ENCODE measurements at places on chromosomes 6 and 20. TPM values are rescaled to one million over a fixed set of nuclear protein-coding genes. Genes with fewer than 3 reads are reported as not detected.

GRCh38 chr6:43759136-43759906, 10.7 kb upstream of the VEGFA start:
- no peaks in the 10 kb centered on the region for H3K4me1 ChIP-seq
- no peak overlapping the region for H3K27ac ChIP-seq
- no peak for DNase-seq
- H3K36me3 ChIP-seq: no peaks in the 10 kb centered on the region

The PAK5 gene
- total RNA-seq: 0.23 TPM

DNA sequence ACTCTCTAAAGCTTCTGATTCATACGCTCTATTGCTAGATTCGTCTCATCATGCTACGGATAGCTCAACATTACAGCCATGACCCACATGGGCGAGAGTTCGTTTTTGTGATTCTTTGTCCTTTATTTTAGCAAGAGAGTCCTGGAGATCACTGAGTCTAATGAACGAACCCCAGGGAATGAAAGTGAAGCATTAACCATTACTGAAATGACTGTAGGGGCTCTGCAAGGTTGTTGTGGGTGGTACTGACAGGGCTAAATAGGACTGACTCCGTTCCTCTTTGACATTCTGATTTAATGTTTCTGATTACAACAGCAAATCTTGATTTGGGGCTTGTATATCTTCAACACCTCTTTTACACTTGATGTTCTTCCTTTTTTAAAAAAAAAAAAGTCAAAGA, 13.7 kb upstream of the RTF2 start:
- H3K27me3 ChIP-seq: no peaks in the 10 kb centered on the region
- H3K4me3 ChIP-seq: no peak overlapping the region
- H3K27ac ChIP-seq: no peak overlapping the region
- H3K36me3 ChIP-seq: no peaks in the 10 kb centered on the region
- no peak for DNase-seq

The GNRH2 gene
- total RNA-seq: not detected

- H3K27me3 ChIP-seq: no peaks in the 10 kb centered on the region
- H3K36me3 ChIP-seq: no peaks in the 10 kb centered on the region
- no peak overlapping the region for H3K4me3 ChIP-seq
- H3K4me1 ChIP-seq: peaks cover 42% of the 10 kb centered on the region
- H3K27ac ChIP-seq: no peak overlapping the region
- DNase-seq: no peak
These were observed 72.1 kb downstream of the SLC24A3 start for GRCh38 chr20:19284400-19285178.

The ID1 gene
- total RNA-seq: 199 TPM

- no peak overlapping the region for H3K27ac ChIP-seq
- H3K4me1 ChIP-seq: no peaks in the 10 kb centered on the region
- H3K27me3 ChIP-seq: no peaks in the 10 kb centered on the region
These were observed 399.3 kb downstream of the TBC1D32 start for GRCh38 chr6:120935016-120935415.

DNA sequence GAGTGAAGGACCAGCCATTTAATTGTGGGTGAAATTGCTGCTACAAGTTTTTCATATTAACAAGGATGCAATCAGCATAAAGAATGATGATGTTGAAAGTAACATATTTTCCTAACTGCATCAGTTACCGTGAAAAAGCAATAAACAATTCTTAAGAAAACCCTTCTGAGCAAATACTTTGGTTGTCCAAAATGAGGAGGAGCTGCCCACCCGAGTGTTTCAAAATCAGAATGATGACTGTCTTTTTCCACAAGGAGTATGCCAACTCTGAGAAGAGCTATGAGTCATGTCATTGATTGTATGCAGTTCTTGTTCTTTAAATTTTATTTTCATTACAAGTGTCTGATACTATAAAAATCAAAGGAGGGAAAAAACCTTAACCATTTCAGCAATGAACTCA, 470.5 kb downstream of the COL12A1 start:
- H3K27me3 ChIP-seq: no peaks in the 10 kb centered on the region
- no peak for DNase-seq

The COL9A3 gene
- 22.9 TPM for total RNA-seq

The POLR3F gene
- 13.3 TPM for total RNA-seq

- H3K27me3 ChIP-seq: peaks cover 42% of the 10 kb centered on the region
- DNase-seq: no peak
- H3K27ac ChIP-seq: no peak overlapping the region
- no peaks in the 10 kb centered on the region for H3K36me3 ChIP-seq
These were observed 26.0 kb downstream of the SLC17A9 start for GRCh38 chr20:62978561-62978943.

The LAMA5 gene
- 257 TPM for total RNA-seq

DNA sequence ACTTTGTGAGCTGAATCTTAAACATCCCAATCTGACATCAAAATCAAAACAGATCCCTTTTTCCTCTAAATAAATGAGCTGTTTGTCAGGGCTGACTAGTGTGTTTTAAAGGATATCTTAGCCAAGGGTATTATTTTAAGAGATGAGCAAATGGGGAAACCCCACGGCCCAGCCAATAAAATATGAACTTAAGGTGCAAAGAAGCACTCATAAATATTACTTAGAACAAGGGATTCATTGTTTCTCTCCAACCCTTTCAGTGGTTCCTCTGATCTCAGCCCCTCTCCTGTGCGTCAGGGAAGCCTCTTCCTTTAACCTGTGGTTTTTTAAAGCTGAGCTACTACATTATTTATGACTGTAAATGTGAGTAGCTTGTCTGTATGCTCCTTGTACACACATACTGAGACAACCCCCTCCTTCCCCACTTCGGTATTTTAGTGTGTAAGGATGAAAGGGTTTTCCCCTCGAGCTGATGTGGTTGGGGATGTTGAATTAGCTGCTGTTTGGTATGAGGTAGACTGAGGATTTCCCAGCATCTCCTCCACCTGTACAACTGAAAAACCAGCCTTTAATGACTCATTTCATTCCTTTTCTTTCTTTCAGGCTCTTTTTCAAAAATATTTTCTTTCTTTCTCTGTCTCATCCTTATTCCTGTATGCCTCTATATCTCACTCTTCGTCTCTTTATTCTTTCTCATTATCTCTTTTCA, 6.5 kb downstream of the BMP5 start:
- no peak for DNase-seq
- no peak overlapping the region for H3K27ac ChIP-seq
- no peak overlapping the region for H3K4me3 ChIP-seq
- no peaks in the 10 kb centered on the region for H3K36me3 ChIP-seq
- H3K4me1 ChIP-seq: no peaks in the 10 kb centered on the region

The STMND1 gene
- total RNA-seq: not detected

DNA sequence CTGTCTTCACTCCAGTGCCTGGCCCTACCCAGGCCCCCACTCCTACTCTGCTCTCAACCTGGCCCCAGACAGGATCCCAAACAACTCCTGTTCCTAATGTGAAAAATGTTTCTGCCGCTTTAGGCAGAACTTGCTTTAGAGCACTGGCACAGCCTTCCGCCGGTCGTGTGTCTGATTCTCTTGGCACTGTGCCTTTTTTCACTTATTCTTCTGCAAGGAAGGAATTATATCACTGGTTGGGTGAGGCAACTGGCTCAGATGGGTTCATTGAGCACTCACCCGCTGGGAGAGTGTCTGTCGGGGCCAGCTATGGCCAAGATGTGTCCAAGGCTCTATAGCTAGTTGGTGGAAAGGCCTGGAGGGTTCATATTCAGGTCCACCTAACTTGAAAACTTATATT, 33.6 kb upstream of the HLA-A start:
- no peak overlapping the region for H3K27ac ChIP-seq
- no peak overlapping the region for H3K4me3 ChIP-seq
- DNase-seq: no peak
- no peaks in the 10 kb centered on the region for H3K27me3 ChIP-seq
- H3K4me1 ChIP-seq: no peaks in the 10 kb centered on the region

The DNAH8 gene
- not detected for total RNA-seq

DNA sequence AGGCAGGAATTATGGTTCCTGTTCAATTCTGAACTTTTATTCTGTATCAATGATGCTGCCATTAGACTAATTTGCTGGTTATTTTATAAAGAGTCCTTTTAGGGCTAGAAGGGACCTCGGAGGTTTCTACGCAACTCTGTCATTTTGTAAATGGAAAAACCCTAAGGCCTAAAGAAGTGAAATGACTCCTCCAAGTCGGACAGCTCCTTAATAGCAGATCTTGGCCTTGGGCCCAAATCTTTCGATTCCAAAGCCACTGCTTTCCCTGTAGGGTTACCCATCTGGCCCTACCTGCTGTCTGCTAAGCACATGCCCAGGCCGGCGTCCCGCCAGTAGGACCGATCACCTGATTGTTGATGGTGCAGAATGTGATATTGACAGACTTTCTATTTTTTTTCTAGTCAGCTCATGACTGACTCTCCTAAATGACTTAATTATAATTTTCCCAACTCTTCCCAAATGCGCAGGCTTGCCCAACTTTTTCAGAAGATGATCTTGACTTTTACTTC, 40.2 kb downstream of the PLEKHG1 start:
- no peaks in the 10 kb centered on the region for H3K27me3 ChIP-seq
- H3K27ac ChIP-seq: no peak overlapping the region
- no peak overlapping the region for H3K4me3 ChIP-seq
- peaks cover 7% of the 10 kb centered on the region for H3K4me1 ChIP-seq
- DNase-seq: no peak
- H3K36me3 ChIP-seq: no peaks in the 10 kb centered on the region

GRCh38 chr6:161010418-161010817, 18.8 kb downstream of the MAP3K4 start:
- no peak overlapping the region for H3K27ac ChIP-seq

The KHDC1L gene
- not detected for total RNA-seq

DNA sequence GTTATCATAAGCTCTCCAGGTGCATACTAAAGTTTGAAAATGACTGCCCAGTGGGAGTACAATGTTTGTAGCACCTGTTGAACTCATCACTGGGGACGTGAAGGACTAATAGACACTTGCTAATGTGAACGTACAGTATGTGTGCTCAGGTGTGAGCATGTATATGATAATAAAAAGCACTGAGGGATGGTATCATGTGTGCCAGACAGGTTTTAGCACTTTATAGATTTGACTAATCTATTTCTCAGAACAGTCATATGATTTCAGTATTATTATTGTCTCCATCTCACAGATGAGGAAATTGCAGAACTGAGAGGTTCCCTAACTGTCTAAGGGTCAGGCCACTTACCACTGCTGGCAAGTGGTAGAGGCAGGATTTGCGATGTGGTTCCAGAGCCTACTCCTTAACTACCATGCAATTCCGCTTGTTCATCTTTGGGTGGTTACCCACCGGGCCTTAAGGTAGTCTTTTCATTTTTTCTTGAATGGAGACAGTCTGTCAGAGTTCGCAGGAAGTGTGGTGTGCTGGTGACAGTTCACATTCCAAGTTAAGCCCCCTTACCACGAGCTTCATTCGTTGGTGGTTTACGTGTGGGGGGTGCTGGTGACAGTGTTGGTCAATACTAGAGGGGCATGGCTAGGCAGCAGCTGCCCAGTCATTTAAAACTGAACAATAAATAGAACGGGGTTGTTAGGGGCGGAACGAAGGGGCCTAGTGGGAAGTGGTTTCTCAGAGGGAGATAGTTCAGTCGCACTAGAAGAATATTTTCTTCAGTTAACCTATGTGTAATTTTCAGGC, 46.8 kb downstream of the RREB1 start:
- H3K4me3 ChIP-seq: no peak overlapping the region
- no peak for DNase-seq
- H3K27me3 ChIP-seq: no peaks in the 10 kb centered on the region
- peak overlapping the region; percentile 63 for H3K27ac ChIP-seq
- peaks cover 69% of the 10 kb centered on the region for H3K4me1 ChIP-seq

The MUC22 gene
- total RNA-seq: not detected

The TAF4 gene
- total RNA-seq: 14.4 TPM

The OR2J3 gene
- not detected for total RNA-seq

GRCh38 chr6:114735025-114735735, 392.4 kb upstream of the HS3ST5 start:
- no peak for DNase-seq
- no peaks in the 10 kb centered on the region for H3K4me1 ChIP-seq
- H3K27ac ChIP-seq: no peak overlapping the region
- H3K4me3 ChIP-seq: no peak overlapping the region
